NCI-H2081 (cell line): ENCODE measurements at places on chromosomes 5 and 9.

GRCh38 chr9:107281922-107282667 lies 984 bp upstream of the RAD23B start:
- DNase-seq = no peak

DNA sequence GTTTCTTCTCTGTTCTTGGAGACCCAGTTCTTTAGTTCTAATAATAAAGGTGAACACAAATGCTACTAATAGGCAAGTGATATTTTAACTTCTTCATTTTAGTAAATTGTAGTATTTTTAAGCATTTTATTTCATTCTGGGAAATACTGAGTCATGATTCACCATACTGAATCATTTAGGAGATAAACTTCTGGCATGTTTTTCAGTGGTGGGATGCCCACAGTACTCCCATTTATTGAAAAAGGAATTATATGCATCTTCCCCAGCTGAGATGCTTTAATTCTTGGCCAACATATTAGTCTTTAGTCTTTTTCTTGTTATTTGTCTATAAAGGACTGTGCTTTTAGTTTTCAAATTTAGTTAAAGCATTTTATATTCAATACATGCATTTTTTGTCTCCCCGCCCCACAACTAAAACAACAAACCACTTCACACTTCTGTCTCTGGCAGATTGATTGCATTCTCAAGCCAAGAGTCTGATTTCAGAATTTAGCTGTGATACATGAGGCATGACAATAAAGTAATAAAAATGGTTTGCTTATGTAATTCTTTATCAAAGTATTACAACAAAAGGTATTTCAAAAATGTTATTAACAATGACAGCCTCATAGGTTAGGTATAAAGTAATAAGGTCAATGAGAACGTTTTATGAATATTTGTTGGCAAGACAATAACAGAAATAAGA lies 125.2 kb upstream of the CDH18 start:
- no peak for DNase-seq

- no peak for DNase-seq
Measured at GRCh38 chr5:119275146-119275545, 80.7 kb upstream of the TNFAIP8 start.

- DNase-seq = no peak
Measured at GRCh38 chr9:91948101-91948596, 1.9 kb downstream of the ROR2 start.
